Aorta (tissue), 5 donors: ENCODE measurements at places on chromosomes 7 and 10.

DNA sequence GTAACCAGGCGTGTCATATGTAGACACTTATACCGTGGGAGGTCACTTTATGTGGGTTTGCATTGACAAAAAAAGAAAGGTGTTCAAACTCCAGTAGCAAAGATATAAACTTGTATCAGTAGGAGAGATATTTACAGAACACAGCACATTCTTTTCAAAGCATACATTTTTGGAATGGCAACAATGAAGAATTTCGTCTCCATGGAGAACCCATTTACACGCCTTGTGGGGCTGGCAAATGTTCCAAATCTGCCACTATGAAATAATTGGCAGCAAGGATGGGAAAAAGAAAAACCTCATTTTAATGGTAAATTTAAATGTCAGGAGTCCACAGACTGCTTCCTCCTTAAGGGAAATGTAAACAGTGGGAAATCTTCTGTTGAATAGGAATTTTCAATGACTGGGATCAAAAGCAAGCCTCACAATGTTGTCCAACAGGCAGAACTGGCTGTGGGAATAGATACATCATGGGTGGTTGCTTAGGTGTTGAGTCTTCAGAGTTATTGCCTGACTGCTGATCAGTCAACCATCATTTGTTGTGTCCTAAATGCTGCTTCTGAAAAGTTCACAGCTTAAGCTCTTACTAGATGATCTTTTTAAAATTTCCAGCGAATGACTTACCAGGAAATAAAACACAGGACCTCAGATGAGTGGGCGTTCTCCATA lies 256.6 kb upstream of the SEMA3C start:
- DNase-seq = no peak

GRCh38 chr7:25780904-25781303 lies 371.1 kb upstream of the NFE2L3 start:
- no peak for DNase-seq

DNA sequence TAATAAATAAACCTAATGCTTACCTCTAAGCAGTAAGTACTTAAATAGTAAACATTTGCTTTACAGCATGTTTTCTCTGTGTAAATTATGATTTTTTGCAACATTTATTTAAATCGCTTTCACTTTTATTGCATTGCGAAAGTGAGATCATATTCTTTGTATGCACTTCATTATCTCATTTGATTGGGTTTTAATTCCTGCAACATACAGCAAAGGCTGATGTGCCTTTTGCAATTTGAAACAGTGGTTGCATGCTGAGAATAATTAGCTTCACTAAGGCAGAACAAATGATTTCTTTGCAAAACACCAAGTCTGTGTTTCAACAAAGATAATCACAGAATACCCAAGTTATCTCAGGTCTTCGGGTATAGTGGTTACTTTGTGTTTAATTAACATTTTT lies 16.3 kb upstream of the THSD7A start:
- DNase-seq = no peak

GRCh38 chr10:34698248-34698831 lies 116.8 kb downstream of the PARD3 start:
- no peak for DNase-seq

DNA sequence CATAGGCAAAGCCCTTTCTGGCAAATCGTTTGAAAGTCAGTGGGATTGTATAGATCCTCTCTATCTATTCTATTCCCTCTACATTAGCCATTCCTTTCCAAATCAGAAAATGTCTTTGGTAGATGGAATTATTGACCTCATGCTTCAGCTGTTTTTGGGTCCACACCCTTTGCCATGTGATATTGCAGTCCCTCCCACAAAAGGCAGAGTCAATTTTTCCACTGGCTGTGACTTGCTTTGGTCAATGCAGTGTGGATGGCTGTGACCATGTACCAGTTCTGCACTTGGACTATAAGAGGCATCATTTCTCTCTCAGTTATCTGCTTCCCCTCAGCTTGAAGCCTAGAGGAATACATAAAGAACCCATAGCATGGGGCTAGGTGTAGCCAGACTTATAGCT lies 332.9 kb downstream of the PTEN start:
- DNase-seq = no peak

DNA sequence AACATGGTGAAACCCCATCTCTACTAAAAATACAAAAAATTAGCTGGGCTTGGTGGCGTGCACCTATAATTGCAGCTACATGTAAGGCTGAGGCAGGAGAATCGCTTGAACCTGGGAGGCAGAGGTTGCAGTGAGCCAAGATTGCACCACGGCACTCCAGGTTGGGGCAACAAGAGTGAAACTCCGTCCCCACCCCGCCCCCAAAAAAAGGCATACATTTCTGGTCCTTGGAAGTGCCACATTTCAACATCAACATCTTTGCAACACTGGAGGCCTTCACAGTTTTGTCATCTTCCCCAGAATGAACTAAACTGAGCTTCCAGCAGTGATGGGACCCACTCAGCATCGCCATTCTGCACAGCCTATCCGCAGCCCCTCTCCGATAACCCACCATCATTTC lies 36.6 kb downstream of the FAM53B start:
- no peak for DNase-seq

DNA sequence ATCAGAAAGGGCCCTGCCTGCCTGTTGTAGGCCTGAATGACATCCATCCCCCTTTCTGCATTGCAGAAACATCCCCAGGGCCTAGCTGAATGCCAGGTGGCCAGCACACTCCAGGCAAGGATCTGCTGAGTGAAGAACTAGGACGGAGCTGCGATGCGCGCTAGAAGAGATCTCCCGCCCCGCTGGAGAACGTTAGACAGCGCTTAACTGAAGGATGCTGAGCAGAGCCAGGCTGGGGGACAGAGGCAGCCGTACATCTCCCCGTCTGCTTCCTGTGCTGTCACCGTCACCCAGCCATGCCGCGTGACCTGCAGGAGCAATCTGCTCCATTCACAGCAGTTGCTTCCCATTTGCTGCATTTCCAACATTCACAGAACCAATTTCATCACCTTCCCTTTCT lies 73.3 kb downstream of the FAM53B start:
- no peak for DNase-seq

DNA sequence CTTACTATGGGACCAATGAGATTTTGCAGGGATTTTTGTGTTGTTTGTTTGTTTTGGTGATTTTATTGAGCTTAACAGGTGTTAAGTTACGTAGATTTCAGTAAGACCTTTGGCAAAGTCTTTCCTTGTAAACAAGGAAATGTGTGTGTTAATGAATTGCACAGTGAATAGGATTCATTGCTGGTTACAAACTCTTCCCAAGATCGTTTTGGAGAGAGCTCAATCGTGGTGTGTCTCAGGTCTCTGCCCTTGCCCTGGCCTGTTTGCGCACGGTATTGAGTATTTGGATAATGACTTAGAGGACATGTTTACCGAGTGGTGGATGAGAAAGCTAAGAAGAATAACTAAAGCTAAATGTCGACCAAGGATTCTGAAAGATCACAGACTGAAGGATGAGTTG lies 41.9 kb downstream of the PRPF18 start:
- no peak for DNase-seq

- DNase-seq = no peak
Measured at GRCh38 chr7:5484921-5485320, 61.3 kb upstream of the TNRC18 start.

GRCh38 chr7:92967238-92967637 lies 130.9 kb upstream of the CDK6 start:
- no peak for DNase-seq

DNA sequence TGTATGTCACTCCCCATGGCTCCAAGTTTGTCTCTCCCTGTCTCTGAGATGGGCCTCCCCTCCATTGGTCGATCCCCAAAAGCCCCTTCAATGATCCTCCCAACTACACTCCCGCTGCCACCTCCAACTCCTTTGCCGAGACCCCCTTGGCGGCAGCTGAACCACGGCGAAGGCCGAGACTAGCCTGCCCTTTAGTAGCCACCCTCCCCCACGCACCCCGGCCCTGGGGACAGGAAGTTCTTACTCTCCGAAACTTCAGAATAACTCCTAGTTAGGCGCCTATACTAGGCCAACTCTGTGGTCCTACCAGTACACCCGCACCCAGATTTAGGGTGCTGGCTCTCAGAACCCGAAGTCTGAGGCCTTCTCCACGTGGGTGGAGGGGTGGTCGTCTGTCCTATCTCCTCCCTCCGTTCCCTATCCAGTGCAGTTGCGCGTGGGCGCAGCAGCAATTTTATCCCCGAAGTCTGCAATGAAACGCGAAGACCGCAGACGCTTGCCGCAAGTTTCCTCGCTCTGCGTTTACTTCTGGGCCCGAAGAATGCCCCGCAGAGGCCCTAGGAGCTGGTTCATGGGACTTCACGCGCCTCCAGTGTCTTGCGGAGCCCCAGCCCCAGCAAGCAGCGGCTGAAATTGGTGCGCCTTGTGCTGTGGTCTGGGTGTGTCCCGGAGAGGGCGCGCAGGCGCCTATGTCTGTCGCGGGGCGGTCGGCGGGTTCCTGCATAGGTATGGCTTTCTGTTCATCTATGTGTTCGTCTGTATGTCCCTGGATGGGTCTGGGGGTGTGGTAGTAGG lies 82.6 kb upstream of the SLF2 start:
- DNase-seq = peak; percentile 67

DNA sequence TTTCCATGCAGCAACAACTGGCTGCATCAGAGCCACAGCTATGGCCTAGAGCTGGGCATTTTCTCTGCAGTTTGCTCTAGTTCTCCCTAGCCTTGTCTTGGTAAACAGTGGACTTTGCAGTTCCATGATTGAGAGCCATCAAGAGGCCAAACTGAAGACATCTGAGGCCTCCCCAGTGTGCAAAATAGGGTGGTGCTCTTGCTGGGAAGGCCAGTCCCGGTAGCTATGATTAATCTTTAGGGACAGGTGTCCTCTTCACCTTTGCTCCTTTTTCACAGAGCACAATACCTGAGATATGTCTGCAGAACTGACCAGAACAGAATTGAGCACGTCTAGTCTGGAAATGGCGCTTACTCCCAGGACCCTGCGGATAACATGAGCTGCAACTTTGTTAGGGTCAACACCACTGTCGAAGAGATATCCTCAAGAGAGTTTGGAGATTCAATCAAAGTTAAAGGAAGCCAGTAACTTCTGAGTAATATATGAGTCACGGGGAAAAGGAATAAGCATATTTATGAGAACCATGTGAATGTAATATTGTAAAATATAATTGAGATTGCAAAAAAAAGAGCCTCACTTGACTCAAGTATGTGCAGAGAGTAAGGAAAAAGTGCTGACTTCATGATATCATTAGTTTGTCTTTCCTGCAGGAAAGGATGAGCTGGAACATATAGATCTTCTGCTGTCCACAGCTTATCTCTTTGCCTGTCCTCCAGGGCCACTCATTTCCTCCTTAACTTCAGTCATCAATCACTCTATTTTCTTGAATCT lies 76.7 kb downstream of the ANK3 start:
- no peak for DNase-seq

- DNase-seq = no peak
Measured at GRCh38 chr7:82345886-82346285, 97.7 kb downstream of the CACNA2D1 start.

DNA sequence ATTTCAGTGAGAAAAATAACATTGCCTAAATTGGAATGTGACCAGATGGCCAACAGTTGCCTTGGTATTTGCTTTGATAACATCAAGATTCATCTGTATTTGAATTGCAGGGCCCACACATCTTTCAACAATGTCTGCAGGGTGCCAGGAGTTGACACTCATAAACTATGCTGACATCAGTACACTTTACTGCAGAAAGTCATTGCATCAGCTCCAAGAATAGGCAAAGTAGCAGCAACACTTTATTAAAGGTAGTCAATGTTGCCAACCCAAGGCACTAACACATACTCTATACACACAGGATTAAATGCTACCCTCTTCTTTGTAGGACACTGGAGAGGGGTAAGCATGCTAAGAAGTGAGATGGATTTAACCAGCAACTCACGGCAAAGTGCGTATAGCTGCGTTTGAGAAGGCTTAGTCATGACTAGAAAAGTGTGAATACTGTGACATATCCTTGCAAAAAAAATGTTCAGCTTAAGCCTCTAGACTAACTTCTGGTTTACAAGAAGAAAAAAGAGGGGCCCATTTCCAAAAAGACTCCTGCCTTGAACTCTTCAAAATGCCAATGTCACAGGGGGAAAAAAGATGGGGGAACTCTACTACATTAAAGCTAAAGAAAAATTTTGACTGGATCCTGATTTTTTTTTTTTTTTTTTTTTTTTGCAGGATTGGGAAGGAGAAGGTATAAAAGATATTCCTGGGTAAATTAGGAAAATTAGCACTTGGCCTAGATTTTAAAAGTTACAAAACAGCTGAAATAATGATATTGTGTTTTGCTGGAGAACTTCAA lies 2.2 kb downstream of the BBIP1 start:
- no peak for DNase-seq

- DNase-seq = no peak
Measured at GRCh38 chr10:110486680-110487410, 10.9 kb upstream of the DUSP5 start.

DNA sequence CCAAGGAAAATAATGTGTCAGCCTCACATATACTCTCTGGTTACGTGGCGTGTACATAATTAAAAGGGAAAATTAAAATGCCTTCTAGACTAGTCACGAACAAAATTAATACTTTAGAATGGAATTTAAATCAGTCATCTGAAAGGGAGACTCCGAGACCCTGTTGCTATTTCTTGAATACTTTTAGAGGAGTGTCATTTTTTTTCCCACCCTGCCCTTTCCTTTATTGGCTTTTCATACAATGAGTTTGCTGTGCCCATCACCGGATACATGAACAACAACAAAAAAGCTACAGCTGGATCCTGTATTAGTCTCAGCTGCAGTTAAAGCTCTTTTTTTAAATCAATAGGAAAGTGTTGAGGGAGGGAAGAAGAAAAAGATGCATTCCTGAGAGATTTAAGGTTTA lies 20.1 kb downstream of the CYTH3 start:
- DNase-seq = no peak
